ENCODE measurements at places on chromosomes 2 and 18. TPM values are rescaled to one million over a fixed set of nuclear protein-coding genes. Genes with fewer than 3 reads are reported as not detected.
A peak's percentile ranks its signal among the peaks of the same experiment; 100 is the strongest.

DNA sequence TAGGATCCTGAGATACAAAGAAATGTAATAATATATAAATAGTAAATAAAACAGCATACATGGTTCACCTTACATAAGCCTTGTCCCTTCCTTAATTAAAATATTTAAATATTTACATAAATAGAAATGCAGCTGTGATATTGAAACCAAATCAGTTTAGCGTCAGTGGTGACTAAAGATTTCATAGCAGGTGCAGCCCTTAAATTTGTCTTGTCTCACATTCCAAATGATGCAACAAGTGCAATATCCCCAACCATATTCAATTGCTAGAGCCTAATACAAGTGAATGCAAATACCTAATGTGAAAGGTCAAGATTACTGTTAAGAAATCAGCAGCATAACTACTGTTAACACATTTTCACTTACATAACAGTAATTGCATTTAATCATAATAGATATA lies 539.5 kb downstream of the NYAP2 start:
- no peak for DNase-seq

NAT8 gene
- total RNA-seq, result 2.4 TPM

DNA sequence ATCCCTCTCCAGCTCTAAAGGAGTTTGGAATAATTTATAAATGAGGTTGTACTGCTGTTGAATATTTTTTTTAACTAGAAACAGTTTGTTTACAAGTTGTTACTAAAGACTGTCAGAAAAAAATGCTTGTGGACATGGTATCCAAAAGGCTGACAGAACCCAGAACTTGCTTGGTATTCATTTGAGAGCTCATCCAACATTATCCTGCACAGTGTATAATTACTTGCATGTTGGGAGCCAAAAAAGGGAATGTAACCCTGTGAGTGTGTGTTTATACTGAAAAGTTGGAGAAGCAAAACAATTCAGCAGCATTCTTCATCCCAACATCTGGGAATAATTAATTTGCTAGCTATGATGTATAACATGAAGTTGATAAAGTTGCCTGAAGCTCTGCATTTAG lies 42.1 kb upstream of the EHBP1 start:
- peak; percentile 40 for DNase-seq

DNA sequence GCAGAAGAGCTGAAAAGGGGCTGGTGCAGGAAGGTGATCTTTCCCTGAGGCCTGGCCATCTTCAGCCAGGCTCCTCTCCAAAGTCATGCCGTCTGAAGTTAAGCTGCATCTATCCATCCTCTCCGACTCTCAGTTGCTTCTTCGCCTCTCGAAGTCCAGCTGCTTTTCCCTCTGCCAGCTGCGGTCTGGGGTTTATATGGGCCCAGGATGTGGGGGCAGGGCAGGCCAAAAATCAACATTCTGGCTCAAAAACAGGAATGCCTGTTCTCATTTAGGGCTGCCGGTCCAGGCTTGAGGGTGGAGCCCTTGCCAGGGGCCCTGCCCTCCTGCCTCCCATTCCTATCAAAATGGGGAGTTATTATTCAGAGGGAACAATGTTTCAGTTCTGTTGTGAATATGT lies 31.2 kb downstream of the CREG2 start:
- DNase-seq, result no peak

RNU2-63P gene
- total RNA-seq, result not detected

Data from mucosa of gallbladder (tissue), 1 donor.